ENCODE measurements at places on chromosomes 13 and 19.

DNA sequence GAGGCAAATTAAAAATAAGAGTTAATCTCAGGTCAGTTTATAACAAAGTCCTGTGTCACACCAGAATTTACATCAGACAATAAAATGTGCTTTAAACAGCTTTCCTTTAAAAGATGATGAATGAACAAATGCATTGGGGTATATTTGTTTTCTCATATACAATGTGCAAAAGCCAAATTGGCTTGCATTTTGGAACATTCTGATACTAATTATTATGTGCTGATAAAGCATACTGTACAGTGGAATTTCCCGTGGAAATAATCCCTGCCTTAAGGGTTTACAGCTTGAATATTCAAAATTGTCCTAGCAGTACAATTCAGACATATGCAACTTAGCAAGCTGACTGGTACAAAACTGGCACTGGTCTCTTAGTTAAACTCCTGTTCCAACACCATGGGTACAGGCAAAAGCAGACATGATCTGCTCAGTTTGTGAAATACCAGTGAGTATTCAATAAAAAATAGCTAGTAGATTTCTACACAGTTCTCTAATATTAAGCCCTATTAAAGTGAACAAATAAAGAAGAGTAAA lies 373.4 kb downstream of the SLITRK1 start:
- DNase-seq: no peak

- no peak for DNase-seq
Observed at GRCh38 chr19:18898607-18899408, 2.9 kb upstream of the CERS1 start.

DNA sequence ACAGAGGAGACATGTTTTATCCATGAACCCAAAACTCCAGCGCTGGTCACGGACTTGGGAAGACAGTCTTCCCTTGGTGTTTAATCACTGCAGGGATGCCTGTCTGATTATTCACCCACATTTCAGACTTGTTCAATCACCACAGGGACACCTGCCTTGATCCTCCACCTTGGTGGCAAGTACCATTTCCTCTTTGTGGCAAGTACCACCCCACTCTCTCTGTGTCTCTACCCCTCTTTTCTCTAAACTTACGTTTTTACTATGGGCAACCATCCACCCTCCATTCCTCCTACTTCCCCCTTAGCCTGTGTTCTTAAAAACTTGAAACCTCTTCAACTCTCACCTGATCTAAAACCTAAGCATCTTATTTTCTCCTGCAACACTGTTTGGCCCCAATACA lies 16.8 kb downstream of the ZNF83 start:
- DNase-seq: no peak

DNA sequence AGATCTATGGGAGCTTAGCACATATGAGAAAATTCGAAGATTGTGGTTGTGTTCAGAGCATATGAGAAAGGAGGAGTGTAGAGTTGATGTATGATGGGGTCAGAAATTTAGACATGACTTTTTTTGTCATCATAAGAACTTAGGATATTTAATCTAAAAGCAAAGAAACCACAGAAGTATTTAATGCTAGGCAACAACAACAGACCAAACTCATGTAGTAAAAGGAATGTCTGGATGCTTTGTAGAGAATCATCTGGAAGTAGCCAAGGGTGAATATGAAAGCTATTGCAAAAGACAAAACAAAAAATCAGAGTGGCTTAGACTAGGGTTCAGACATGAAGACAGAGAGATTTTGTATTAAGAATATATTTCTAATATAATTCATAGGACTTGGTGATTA lies 190.3 kb downstream of the SLITRK1 start:
- DNase-seq: no peak

GRCh38 chr13:51584731-51585672 lies 740 bp downstream of the WDFY2 start:
- DNase-seq: peak; percentile 72

DNA sequence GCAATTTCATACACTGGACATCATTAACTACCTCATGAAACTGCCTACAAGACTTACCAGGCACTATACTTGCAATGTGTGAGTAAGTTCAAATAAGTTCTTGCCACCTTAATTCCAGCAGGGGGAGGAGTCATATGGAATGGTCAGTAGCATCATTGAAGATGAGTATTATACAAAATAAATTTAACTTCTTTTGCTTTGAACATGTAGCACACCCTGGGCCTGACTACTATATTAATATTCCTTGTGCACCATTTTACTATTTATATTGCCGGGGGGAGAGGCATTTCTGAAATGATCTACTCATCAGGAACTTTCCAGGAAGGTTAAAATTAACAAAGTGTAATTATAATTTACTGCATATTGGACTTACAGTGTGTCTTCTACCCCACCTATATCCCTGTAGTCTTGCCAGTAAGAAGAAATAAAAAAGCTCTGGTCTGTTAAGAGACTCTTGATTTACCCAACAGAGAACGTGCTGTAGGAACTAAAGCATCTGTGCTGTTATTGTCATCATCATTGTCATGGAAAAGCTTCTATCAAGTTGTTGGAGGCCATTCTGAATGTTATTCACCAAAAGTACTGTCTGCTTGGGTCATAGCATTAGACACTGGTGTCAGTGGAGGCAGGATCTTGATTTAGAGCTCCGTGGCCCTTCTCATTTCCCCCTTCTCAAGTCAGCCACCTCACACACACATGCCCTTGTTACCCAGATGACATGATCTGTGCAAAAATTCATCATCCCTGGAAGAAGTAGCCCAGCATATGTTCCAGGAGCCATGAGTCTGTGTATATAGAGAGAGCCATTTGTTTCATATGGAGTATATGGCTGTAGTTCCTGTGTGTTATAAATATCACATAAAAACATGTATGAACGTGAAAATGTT lies 147.1 kb downstream of the MTUS2 start:
- DNase-seq: no peak

DNA sequence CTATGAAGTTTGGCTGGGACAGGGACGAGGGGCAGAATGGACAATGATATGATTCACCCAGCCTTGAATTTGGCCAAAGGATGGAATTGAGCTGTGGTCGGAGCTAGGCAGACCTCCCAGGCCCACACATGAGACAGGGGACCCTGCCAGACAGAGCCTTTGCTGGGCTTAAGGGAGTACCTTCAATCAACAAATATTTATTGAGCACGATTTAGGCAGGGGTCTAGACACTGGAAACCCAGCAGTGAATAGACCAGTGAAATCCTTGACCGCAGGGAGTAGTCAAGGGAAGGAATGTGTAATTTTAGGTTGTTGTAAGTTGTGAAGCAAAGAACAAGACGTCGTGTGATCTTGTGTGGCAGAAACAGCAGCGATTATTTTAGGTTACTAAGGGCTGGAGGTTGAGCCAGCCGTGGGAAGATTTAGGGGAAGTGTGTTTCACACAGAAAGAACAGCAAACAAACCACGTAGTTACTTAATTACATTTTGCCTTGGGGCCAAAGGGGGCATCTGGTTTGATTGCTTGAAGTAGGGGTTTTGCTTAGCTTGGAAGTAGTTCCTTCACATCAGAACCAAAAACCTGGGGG lies 16.9 kb upstream of the AP1M2 start:
- DNase-seq: peak; percentile 66

- DNase-seq: peak; percentile 73
Observed at GRCh38 chr19:4803736-4804695, 12.5 kb downstream of the FEM1A start.

Data from natural killer cell treated with Interleukin-12 subunit alpha and Interleukin-12 subunit beta and Interleukin-15 and Interleukin-18, amount 100 ng/mL, for 72 hours (primary cell).